Left hindlimb (tissue), 1 donor: ENCODE measurements at places on chromosomes 6 and 20.

DNA sequence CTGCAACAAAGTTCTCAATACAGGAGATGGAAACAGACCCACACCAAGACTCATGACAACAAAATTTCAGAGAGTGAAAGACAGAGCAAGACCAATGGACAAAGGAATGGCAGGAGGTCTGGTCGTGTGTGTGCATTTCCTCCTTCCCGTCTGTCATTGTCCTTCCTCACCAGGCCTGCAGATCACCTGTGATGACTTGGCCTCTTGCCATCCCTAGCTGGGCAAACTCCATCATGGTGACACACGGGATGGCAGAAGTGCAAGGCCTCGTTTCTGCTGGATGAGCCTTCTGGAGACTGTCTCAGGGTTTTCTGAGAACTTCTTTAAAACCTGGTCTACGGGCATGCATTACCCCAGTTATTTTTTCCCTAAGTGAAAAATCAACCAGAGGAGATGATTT is 49.2 kb downstream of the RPP21 start:
- no peak for DNase-seq

DNA sequence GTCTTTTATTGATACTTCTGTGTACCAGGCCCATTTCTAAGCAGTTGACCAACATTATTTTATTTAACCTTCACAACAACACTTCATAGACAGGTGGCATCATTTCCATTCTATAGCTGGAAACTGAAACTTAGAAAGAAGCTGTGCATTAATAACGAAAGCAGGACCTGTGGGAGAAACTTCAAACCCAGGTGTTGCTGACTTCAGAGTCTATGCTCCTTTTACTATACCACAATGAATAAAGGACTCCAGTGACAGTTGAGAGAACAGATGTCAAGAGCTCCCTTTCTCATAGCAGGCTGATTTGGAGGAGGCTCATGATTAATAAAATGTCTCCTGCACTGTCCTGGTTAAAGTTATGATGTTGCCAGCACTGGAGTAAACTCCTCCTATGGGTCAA is 56.6 kb upstream of the POU3F2 start:
- DNase-seq: no peak

GRCh38 chr20:3364323-3365013 is 43.0 kb downstream of the DNAAF9 start:
- no peak for DNase-seq

DNA sequence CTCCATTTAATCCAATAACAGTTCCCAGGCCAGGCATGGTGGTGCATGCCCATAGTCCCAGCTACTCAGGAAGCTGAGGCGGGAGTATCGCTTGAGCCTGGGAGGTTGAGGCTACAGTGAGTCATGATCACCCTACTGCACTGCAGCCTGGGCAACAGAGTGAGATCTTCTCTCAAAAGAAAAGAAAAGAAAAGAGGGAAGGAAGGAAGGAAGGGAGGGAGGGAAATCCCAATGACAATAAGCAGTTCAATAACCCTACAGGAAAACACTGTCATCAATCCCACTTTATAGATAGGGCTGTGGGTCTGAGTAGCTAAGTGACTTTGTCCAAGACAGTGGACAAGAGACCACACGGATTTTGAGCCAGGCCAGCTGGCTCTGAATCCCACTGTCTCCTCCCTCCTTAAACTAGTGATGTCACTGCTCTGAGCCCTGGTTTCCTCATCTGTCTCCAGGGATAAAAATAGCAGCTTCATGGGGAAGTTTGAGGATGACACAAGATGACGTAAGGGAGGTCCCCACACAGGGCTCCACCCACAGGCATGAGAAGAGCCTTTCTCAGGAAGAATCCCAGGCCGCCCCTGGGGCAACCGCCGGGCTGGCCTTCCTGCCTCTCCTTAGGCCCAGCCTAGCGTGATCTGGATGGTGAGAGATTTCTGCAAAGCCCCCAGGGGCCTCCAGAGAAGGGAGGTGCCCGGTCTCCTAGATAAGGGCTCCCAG is 7.2 kb upstream of the TRIB3 start:
- no peak for DNase-seq

GRCh38 chr6:133774356-133774755 is 114.6 kb upstream of the TCF21 start:
- no peak for DNase-seq

- DNase-seq: no peak
Measured at GRCh38 chr6:89562093-89562973, 76.2 kb downstream of the LYRM2 start.

DNA sequence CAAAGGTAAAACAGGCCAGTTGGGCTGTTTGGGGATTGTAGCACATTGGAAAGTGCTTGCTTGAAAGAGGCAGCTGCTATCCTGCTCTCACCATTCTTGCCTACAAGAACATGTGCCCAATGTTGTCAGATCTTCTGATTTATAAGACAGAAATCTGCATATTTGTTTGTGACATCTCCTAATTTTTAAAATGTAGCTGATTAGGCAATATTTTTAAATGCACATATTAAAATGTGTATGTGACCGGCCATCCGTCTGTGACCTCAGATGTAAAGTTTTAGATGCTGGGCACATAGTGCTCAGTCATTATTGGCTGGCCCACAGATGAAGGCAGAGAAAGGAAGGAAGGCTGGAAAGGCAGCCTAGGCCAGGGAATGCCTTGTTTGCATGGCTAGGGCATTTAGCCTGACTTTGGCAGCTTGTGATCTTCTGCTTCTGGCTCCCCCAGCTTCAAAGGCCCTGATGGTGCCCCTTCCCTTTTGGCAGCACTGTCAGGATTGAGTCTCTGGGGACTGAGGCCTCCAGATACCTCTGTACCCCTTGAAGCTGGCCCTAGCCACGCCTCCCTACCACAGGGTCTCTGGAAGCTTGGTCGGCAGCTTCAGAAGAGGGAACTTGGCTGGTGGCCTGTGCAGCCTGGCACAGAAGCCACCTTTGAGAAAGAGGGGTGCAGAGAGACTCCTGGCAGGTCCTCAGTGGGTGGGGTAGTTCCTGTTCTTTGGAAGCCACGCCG is 6.4 kb downstream of the SNPH start:
- DNase-seq: no peak

- DNase-seq: no peak
Measured at GRCh38 chr6:167858086-167858591, 31.4 kb downstream of the AFDN start.
